ENCODE measurements at places on chromosomes 6 and 20.

GRCh38 chr6:14149739-14150130 lies 32.2 kb downstream of the CD83 start:
- no peak for DNase-seq

DNA sequence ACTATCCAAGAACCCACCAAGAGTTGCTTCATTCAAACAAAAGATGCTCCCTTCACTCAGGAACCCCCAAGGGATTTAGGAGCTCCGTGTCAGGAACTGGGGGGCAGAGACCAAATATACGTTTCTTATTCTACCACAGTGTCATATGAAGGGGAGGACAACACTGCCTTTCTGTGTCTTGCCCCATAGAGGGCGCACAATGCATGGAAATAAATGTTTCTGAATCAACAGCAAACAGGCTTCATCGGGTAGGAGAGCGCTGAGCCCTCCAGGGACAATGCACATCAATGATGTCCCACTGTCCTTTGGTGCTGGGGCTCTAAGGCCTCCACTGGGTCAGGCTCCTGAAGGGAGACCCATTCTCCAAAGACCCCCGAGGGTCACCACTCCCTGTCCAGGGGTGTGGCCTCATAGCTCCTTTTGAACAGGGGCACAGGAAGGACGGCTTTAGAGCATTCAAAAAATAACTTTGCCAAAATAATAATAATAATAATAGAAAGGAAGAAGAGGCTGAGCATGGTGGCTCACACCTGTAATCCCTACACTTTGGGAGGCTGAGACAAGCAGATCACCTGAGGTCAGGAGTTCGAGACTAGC lies 31.1 kb downstream of the PLG start:
- peak; percentile 48 for DNase-seq

DNA sequence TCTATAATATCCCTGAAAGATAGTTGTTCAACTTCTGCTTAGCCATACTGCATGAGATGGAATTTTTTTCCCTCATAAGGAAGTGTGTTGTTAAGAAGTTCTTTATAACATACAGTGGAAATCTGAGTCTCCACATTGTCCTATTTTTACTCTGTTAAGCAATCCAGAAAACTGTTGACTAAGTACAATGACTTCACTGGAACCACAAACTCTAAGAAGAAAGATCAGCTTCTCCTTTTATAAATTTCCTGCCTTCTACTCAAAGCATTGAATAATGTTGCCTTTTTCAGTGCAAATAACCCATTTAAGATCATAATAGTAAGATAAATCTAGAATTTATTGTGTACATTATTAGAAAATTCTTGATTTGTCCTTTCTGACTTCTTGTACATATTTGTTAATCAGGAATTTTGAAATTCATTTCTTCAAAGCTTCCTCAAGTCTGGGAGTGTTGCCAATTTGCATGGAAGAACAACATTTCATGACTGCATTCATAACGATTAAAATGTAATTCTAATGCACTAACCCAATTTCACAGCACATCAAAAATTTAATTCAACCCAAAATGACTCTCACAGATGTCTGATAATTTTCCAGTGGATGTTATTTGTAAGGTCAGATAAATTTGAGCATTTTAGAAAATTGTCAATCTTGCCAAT lies 45.6 kb upstream of the ANKEF1 start:
- DNase-seq = peak; percentile 50

GRCh38 chr6:57248311-57248895 lies 26.3 kb upstream of the RAB23 start:
- DNase-seq = no peak

GRCh38 chr6:41786451-41787218 lies 859 bp upstream of the TOMM6 start:
- peak; percentile 88 for DNase-seq

DNA sequence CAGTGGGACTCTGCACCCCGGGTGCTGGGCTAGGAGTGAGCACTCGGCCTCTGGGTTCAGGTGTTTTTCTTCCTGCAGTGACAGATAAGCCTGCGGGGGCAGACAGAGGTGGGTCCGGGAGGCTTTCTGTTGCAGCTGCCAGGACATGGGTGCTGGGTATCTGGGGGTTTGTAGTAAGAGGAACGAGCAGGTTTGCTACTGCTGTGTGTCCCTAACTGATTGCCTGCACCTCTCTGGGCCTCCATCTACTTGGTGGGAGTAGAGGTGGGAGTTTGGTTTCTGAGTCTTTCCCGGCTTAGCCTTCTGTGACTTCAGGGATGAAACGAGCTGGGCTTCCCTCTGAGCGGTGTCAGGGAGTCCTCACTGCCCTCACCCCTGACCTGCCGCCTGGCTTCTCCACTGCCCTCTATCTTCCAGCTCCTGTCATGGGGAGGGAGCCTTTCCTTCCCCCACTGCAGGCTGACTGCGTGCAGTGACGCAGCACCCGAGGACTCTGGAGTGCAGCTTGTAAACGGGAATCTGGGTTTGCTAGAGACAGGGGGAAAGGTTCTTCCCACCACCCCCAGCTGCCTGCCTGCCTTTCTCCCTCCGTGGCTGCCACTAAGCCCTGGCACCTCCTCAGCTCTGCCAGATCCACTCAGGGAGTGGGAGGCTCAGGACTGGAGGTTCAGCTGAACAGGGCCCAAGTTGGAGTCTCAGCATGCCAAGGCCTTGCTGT lies 6.7 kb downstream of the DLGAP4 start:
- no peak for DNase-seq

GRCh38 chr20:62378215-62378614 lies 8.7 kb upstream of the RPS21 start:
- no peak for DNase-seq

- no peak for DNase-seq
Measured at GRCh38 chr20:25368976-25369375, 21.7 kb downstream of the ABHD12 start.

DNA sequence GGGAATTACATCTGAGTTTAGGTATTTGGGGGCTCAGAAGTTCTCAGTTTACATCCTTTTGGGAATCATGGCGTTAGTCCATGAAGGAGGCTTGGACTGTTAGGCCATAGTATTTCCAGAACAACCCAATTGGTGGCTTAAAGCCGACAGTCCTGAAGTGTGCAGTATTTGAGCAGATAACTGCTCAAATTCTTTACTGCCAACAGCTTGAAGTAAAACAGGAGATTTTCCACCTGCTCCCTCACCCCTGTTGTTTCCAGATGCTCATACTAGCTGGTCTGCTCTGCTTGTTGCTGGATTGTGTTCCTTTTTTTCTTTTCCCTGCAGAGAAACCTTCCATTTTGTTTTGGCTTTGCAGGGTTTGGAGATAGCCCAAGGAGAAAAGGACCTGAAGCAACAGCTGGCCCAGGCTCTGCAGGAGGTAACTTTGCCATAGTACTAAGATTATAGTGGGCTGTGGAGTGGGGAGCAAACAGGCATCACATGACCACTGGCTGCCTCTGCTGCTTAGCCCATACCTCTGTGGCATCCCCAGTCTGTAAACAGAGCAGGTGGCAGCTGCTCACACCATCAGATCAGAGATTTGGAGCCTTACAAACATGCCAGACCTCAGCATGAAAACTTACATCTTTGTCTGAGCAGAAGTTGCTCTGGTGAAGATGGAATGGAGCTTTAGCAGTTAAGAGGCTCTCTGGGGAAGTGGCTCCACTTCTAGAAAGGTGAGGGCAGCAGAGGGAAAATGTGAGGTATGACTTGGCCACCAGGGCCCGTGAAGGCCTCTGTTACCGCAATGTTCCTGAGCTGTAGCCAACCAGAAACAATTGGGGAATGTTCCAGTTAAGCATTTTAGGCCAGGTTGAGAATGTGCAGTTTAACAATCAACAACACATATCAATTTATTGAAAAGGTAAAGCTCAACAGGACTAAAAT lies 17.6 kb downstream of the RNF8 start:
- DNase-seq = no peak

- no peak for DNase-seq
Measured at GRCh38 chr6:64985726-64986125, 721.3 kb downstream of the EYS start.

DNA sequence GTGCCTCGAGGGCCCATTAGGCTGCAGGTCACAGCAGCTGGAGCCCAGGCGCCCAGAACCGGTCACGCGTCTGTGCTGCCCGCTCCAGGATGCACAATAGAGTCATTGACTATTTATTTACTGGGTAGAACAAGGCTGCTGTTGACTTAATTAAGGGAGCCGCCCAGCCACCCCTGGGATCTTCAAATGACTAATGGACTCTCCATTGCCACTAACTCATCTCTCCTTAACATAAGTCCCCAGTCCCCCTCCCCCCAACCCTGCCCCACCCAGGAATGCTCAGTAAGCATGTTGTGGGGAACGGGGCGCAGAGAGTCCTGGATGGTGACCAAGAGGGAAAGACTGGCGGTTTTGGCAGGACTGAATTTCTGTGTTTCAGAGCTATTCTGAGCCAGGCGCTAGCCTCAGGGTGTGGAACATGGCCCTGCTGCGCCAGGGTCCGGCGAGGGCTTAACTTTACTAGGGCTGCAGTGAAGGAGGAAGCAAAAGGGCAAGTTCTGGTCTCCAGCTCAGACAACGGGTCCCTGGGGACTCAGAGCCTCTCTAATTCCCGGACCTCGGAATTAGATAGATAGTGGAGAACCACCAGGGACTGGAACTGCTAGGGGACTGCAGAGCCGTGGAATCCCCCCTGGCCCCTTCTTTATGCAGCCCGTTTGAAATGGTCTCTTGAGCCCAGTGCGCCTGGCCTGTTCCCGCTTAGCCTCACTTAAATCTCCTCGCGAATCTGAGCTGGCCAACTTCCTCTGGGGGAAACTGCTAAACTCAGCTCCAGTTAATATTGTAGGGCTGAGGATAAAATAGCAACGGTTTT lies 1.5 kb upstream of the GRIK2 start:
- no peak for DNase-seq

GRCh38 chr6:28145231-28145630 lies 3.5 kb downstream of the ZKSCAN8 start:
- no peak for DNase-seq

- no peak for DNase-seq
Measured at GRCh38 chr20:2254333-2254732, 41.5 kb upstream of the TGM3 start.

GRCh38 chr20:6692566-6693173 lies 74.8 kb upstream of the BMP2 start:
- peak; percentile 11 for DNase-seq

GRCh38 chr6:107435798-107436197 lies 23.6 kb downstream of the PDSS2 start:
- no peak for DNase-seq

- DNase-seq = no peak
Measured at GRCh38 chr6:87875781-87876180, 171.9 kb upstream of the SPACA1 start.

GRCh38 chr20:9500121-9500520 lies 14.3 kb upstream of the LAMP5 start:
- DNase-seq = peak; percentile 31

GRCh38 chr20:6298049-6298448 lies 175.2 kb upstream of the FERMT1 start:
- DNase-seq = no peak

- DNase-seq = no peak
Measured at GRCh38 chr6:79943133-79943532, 4.2 kb downstream of the ELOVL4 start.

DNA sequence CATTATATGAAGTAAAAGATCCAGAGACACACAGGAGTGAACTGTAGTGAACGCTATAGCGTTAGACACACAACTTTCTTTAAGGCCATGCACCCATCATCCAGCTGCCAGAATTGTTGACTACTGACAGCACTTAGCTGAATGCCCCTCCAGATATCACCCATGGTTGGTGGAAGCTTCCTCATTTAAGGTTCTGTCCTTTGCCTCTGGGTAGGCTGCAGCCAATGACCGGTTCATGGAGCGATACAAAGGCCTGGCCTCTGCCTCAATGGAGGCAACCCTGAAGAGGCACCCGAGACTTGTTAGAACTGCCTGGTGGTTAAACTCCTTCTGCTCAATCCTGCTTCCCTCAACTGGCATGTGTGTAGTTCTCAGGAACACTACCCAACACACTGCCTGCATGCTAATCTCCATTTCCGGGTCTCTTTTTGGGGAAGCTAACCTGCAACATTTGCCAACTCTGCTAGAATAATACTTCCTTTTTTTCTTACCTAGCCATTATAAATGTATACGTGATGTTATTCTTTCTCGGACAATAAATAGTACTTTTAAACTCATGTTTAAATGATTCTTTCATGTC lies 49.8 kb upstream of the THEMIS start:
- no peak for DNase-seq

- peak; percentile 59 for DNase-seq
Measured at GRCh38 chr20:36461600-36462439, 79.5 kb upstream of the MYL9 start.

DNA sequence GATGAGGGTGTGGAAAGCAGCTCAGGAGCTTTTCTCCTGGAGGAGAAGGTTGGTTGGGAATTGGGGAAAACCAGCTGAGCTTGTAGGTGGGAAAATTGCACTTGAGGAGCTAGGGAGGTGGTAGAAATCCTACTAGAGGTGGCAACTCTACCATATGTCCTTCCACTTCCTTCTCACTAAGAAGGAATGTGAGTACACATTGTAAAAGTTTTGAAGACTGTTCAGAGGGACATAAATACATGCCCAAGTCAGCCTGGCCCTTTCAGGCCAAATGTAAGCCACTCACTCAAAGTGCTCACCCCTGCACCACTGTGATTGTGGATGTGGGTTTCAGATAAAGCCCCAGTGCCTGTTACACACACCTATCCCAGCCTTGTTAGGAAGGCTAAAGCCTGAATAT lies 290.5 kb upstream of the PLCB4 start:
- no peak for DNase-seq

DNA sequence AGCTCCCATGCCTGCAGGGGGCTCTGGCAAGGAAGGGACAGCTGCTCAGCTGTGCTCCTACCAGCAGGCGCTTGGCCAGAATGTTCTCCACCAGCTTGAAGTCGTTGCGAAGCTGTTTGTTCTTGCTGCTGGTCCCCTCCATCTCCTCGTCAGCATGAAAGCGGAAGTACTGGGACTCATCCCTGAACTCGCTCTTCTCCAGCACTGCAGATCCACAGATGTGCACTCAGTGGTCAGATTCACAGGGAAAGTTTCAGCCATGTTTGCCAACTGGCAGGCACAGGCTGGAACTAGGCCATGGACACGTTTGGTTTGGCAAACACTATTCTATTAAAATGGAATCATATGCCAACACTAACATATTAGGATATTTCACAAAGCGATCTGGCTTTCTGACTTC lies 167.9 kb downstream of the PREX1 start:
- DNase-seq = no peak

DNA sequence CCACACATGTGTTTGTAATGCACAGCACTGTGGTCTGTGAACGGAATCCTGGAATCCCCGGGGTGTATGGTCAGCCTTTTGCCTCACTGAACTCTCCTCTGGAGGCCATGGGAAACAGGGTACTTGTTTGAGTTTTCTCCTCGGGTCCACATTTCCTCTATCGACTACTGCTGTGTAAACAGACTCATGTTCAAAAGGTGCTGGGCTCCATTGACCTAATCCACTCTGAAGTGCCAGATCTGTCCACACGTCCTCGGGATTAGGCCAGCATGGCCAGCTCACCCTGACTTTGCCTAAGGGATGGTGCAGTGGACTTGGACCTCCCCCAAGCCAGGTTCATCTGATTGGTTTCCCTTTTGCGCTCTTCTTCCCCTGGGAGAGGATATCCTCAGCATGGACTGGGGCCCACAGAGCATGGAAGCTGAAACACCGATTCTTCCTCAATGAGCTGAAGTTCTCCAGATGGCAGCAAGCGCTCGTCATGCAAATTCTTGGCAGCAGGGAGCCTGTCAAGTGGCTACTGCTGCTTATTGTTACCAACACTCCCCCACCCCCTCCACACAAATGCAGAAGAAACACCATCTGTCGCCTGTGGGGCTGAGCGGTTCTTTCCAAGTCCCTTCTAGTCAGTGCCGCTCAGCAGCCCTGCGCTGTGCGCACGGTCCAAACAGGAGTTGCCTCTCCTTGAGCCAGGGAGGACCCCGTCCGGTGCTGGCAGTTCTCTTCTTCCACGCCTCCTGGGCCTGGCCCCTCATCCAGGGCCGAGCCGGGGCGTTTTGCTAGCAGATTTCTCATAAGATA lies 292.6 kb upstream of the MARCKS start:
- DNase-seq = peak; percentile 89
